Kidney tubule cell (primary cell): ENCODE measurements at places on chromosomes 2 and 18.

DNA sequence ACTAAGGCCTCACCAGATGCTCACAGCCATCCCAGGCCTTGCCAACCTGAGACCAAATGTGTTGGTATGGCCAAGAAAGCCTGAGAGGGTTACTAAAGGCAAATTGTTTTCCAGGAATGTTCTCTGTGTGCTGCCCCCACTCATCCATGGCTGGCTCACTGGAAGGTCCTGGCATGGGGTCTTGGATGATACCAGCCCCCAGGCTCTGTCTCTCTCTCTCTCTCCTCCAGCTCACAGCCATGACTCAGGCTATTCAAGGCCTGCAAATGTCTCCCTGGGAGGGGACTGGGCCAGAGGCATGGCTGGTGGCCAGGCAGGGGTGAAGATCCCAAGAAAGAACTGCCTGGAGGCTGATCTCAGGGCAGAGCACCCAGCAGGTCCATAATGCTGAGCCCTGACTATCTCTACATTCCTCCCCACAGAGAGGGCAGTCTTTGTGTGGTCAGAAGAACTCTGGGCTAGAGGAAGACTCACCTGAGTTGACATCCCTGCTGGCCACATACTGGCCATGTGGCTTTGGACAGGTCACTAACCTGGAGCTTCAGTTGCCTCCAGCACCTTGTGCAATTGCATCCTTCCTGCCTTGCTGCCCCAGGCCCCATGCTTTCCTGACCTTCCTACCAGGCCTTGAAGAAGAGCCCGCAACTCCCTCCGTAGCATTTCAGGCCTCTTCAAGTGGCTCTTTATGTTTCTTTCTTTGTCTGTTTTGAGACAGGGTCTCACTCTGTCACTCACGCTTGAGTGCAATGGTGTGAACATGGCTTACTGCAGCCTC is 150.4 kb downstream of the ZFP36L2 start:
- DNase-seq: peak; percentile 77

GRCh38 chr2:167875529-167875928 is 371.9 kb downstream of the STK39 start:
- DNase-seq: no peak

GRCh38 chr2:196160101-196160500 is 11.3 kb downstream of the STK17B start:
- DNase-seq: peak; percentile 79

DNA sequence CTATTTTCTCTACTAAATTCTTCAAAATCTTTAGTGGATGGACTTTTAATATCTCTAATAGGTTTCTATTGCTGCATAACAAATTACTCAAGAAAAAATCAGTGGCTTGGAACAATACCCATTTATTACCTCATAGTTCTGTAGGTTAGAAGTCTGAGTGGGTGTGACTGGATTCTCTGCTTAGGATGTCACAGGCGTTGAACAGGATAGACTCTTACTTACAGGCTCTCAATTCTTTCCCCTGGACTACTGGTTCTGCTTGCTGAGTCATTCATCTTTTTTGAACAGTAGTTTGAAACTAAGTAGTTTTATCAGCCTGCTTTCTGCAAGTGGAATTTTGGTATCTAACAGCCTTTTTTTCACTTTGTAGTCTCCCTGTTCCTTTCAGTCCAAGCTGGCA is 265.4 kb downstream of the ZNF385B start:
- DNase-seq: peak; percentile 82

DNA sequence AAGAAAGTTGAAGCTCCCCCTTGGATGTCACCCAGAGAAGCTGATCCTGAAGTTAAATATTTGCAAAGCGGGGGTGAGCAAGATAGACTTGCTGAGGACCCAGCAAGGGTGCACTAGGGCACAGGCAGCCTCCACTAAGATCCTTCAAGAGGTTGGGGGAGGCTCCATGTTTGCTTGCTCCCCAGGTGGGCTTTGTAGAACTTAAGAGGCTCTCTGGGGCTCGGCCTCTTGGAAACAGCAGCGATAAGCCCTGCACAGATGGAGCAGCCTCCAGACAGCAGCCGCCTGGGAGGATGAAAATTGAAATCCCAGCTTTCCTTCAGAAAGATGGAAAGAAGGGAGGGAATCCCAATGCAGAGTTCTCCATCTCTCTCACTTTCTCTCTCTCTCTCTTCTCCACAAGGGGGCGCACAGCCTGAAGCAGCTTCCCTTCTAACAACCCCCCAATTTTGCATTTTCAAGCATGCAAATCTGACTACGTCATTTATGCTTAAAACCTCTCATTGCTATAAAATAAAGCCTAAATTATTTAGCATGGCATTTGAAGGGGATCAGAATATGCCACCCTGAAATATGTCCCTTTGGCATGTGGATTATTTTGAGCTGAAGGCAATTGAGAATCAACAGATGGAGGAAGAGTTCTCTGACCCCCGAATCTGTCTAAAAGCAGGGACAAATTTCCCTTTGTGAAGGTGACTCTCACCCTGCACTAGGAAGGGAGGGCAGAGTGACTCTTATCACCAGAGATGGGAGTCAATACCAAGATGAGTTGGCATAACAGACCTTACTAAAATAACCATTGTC is 185.7 kb upstream of the KLHL29 start:
- peak; percentile 35 for DNase-seq

DNA sequence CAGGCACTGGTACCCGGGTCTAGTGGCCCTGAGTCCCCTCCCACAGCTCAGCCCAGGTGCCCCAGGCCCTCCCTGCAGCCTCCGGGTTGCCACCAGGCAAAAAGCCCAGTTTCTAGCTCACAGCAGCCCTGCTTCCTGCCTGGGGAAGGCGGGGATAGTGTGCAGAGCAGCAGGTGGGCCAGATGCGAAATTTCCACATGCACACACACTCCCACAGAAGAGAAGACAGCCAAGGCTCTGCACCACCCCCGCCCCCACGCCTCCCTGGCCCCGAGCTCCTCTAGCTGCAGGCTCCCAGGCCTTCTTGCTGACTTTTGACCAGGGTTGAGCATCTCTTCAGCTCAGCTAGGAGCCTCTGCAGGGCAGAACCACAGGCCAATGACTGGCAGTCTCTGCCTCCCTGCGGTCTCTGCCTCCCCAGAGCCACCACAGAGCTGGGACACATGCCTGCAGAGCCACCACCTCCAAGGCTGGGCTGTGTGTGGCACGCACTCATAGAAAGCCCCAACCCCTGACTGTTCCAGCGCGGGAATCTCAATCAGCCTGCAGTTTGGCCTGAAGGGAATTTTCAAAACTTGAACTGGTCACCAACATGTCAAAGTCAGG is 7.2 kb downstream of the SLC66A2 start:
- DNase-seq: no peak

DNA sequence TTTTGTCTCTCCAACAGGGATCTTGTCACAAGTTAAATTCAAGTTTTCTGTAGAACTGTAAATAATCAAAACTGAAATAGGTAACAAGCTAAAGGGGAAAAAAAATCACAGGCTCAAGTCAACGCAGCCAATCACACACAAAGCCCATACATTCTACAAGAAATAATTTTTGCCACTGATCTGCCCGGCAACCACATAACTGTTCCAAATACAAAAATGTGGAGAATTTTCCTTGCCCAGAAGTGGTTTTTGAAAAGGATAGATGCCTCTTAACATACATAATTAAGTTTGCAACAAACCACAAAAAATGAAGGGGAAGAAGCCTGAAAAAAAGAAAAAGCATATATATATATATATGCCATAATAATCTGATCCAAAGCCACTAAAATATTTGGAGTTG is 60.3 kb downstream of the FARSB start:
- DNase-seq: no peak

- DNase-seq: no peak
Observed at GRCh38 chr2:8368463-8368862, 313.4 kb upstream of the ID2 start.

- no peak for DNase-seq
Observed at GRCh38 chr2:79004680-79005079, 20.8 kb upstream of the REG3G start.

DNA sequence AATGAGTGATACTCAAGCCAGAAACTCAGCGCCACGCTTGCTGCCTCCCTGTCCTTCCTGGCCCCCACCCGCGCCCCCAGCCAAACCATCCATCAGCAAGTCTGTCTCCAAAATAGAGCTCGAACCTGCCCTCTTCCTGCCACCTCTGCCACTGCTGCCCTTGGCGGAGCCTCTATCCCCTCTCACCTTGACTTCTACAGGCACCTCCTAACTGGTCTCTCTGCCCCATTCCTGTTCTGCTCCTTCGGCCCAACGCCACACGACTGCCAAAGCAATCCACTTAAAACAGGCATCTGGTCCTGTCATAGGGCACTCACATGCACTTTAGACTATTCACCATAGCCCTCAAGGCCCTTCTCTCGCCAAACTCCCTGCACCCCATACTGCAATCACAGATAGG is 210.3 kb upstream of the SMAD2 start:
- no peak for DNase-seq

DNA sequence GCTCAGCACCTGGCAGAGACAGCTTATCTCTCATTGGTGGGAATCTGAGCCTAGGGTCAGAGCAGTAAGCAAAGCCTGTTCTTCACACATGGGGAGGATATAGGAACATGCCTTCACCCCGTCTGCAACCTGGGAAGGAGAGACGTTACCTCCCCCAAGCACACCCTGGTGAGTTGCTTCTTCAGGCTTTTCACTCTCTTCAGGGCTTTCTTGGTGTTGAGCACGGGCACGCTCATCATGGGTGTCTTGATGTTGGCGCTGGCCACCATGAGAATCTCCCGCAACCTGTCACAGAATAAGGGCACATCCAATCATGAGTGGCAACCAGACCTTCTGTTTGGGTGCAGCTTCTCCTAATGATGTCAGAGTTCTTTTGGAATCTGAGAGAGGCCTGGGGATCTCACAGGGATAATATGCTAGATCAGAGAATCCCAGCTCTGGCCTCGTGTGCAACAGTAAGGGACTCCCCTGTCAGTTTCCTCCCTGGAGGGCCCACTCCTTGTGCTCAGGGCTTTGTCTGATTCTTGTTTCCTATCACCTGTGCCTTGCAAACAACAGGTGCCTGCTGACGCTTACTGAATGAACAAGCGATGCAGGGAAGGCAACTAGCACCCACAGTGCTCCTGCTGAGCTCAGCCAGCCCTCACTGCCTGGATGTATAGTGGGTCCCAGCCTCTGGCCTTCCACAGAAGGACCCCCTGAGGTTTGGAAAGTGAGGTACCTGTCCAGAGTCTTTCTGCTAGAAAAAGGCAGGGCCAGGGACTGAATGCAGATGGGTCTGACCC is 66.3 kb downstream of the POLR1A start:
- no peak for DNase-seq

DNA sequence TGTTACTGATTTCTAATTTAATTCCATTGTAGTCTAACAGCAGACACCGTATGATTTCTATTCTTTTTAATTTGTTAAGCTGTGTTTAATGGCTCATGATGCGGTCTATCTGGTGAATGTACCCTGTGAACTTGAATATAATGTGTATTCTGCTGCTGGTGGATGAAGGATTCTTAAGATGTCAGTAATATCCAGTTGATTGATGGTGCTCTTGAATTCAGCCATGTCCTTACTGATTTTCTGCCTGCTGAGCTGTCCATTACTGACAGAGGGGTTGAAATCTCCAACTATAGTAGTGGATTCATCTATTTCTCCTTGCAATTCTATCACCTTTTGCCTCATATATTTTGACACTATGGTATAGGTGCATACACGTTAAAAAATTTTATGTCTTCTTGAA is 373.3 kb upstream of the RAB12 start:
- no peak for DNase-seq

DNA sequence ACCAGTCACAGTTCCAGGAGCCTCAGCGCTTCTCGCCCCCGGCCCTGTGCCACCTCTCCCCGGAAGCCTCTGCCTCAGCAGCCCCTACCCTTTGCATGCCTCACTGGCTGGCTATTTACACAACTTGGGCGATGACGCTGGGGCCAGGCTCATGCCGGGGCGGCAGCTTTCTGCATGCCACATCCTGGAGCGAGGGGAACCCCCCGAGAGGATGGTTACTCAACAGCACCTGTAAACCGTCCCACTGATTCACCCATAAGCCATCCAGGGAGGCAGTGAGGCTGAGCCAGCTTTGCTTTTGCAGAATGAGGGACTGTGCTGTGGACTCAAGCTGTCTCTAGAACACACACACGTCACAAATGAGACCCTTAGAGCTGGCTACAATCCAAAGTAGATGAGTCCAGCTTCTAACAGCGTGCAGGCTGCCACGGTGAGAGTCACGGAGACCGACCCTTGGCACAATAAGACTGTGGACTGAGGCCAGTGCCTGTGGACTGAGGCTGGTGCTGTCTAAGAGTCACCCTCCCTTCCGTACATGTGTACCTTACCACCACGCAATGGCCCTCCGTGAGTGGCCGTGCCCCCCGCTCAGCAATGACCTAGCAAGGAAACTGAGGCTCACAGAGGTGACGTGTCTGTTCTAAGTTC is 45.6 kb upstream of the ODC1 start:
- peak; percentile 100 for DNase-seq

DNA sequence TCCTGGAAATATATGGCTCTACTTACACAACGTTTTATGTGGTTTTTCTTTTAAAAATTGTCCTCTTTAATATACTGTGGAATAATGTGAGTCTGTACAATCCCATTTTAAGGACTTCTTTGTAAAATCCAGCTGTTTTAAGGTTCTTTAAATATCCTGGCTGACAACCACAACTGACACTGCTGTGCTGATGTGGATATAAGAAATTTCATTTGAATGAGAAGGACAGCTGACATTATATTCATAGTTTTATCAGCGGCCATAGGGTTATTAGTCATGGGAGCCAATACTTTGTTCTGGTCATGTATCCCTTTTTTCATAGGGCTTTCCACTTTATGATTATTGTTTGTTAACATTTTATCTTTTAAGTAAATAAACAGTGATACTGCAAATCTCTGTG is 169.5 kb downstream of the CAMKMT start:
- DNase-seq: no peak

DNA sequence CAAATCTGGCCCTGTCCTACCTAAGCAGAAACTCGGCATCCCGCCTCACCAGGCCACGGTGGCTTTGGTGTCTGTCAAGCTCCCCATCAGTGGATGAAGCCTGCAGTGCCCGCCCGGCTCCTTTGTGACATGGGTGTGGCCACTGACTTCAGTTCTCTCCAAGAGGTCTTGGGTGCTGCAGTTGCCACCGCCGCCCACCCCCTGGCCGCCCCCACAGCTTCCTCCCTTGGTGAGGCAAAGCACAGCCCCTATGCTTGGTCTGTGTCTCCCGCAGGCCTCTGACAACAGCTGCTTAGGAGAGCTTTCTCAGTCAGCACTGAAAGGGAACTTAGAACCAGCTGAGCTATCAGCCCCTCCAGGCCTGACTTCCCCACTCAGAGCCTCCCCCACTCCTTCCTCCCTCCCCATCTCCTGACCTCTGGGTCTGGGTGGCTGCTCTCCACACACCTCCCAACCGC is 22.9 kb upstream of the GPR55 start:
- DNase-seq: no peak

DNA sequence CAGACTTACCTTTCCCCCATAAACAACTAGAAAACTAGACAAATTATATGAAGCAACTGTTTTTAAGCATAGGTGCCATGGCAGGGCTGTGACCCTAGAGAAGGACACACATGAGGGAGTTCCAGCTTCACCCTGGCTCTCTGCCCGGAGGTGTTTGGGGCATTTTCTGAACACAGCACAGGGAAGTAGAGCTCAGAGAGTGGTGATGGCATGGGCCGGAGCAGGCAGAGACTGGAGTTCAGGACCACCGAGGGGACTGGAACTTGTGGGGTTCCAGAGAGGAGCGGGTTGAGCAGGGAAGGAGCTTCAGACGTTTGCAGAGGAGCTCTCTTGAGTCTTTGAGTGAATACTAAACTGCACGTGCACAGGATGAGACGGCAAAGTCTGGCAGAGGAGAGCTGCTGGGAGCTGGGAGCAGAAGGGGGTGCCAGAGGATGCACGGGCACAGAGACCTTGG is 26.5 kb upstream of the KLF11 start:
- peak; percentile 22 for DNase-seq
